ENCODE measurements at places on chromosomes 1 and 21. TPM values are rescaled to one million over a fixed set of nuclear protein-coding genes. Genes with fewer than 3 reads are reported as not detected.

DNA sequence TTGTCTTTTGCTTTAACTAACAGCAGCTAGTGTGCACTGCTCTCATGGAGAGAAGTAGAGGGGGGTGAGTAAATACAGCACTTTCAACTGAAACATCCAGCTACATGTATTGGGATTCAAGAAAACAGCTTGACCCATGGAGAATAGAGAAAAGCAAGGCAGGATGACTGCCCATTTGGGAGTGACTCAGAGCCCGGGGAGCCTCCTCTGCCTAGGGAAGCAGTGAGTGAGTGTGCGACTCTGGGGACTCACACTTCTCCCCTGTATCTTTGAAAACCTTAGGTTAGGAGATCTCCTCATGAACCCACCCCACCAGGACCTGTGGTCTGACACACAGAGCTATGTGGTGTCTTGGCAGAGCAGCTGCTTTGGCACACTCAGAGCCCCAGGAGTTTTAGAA, 82.0 kb upstream of the PTGFR start:
- H3K4me3 ChIP-seq, result no peak overlapping the region
- no peaks in the 10 kb centered on the region for H3K27me3 ChIP-seq
- peaks cover 26% of the 10 kb centered on the region for H3K36me3 ChIP-seq
- peaks cover 10% of the 10 kb centered on the region for H3K4me1 ChIP-seq
- H3K27ac ChIP-seq, result no peak overlapping the region
- peak; percentile 14 for DNase-seq

DNA sequence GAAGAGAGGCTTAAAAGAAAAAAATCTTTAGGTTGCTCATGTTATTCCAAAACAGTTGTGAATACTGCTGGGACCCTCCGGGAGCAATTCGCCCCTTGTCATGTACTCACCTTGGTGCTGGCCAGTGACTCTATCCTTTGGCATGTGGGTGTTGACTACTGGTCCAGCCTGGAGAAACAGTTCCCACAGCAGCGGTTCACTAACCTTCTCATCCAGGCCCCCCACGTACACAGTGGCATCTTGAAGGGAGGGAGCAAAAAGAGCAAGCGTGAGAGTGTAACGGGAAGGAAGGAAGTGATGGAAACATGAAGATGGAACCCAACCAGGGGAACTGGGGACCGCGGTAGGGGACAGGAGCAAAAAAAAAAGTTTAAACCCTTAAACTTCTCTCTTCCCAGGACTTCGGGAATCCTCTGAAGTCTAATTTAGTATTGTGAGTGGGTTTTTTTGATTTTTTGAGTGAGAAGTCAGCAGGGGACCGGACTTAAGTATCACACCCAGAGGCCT, 494 bp downstream of the SF3B4 start:
- H3K27me3 ChIP-seq, result no peaks in the 10 kb centered on the region
- peak; percentile 10 for DNase-seq
- peak overlapping the region; percentile 99 for H3K4me3 ChIP-seq
- H3K36me3 ChIP-seq, result peaks cover 67% of the 10 kb centered on the region

- no peak overlapping the region for H3K4me3 ChIP-seq
- DNase-seq, result no peak
- H3K4me1 ChIP-seq, result no peaks in the 10 kb centered on the region
Measured at GRCh38 chr1:73903092-73903491, 294.9 kb downstream of the LRRIQ3 start.

DNA sequence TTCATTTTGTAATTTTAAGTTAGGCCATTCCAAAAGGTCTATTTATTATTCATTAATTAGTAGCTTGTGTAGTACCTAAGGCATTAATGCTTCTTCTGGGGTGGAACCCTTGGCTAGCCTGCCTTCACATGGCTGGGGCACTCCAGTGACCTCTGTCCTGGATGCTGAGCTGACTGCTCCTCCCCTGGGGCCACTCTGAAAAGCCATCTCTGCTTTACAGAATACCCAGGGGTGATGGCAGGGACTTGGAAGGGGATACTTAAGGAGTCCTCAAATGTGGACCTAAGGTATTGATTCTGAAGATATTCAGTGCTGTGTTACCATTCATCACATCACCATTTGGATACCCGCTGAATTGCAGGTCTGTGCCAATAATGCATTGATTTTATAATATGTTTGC, 187.8 kb upstream of the COA6 start:
- H3K4me3 ChIP-seq, result no peak overlapping the region
- no peaks in the 10 kb centered on the region for H3K27me3 ChIP-seq
- 0 out of 2 replicates have a peak, but pooled peaks cover 8% of the 10 kb centered on the region for H3K36me3 ChIP-seq
- H3K27ac ChIP-seq, result no peak overlapping the region
- no peaks in the 10 kb centered on the region for H3K4me1 ChIP-seq

GRCh38 chr1:241918879-241919278, 38.7 kb upstream of the BECN2 start:
- peaks cover 7% of the 10 kb centered on the region for H3K27me3 ChIP-seq
- H3K27ac ChIP-seq, result peak overlapping the region; percentile 76
- H3K4me1 ChIP-seq, result peaks cover 11% of the 10 kb centered on the region
- H3K4me3 ChIP-seq, result peak overlapping the region; percentile 16

DNA sequence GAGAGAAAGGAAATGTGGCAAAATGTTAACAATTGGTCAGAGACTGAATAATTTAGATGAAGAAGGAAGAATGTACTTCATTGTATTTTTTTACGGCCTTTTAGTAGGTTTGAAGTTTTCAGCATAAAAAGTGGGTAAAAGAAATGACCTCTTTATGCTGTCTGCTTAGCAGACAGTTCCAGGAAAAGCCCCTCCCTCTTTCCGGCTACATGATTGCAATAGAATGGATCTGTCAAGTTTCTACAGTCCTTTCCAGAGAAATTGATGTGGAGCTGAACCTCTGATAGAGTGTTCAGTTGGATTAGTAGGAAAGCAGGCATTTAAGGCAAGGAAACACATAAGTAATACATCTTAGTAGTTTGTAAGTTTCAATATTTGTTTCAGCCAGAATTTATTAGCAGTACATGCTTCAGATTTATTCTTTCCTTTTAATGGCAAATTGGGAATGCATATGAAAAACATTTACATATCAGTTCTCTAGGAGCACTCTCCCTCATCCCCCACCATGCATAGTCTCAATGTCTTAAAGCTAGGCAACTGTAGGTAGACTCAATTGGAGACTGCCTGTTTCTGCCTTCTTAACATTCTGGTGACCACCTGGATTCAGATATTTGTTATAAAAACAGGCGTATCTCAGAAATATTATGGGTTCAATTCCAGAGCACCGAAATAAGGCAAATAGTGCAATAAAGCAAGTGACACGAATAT, 36.4 kb downstream of the HS2ST1 start:
- H3K4me3 ChIP-seq, result no peak overlapping the region
- peaks cover 9% of the 10 kb centered on the region for H3K4me1 ChIP-seq
- no peak overlapping the region for H3K27ac ChIP-seq
- H3K36me3 ChIP-seq, result no peaks in the 10 kb centered on the region
- DNase-seq, result no peak

- H3K4me3 ChIP-seq, result no peak overlapping the region
- peaks cover 27% of the 10 kb centered on the region for H3K27me3 ChIP-seq
- H3K27ac ChIP-seq, result no peak overlapping the region
- no peaks in the 10 kb centered on the region for H3K36me3 ChIP-seq
- DNase-seq, result no peak
- H3K4me1 ChIP-seq, result peaks cover 6% of the 10 kb centered on the region
Measured at GRCh38 chr1:160836981-160837557, 25.6 kb downstream of the CD244 start.

DNA sequence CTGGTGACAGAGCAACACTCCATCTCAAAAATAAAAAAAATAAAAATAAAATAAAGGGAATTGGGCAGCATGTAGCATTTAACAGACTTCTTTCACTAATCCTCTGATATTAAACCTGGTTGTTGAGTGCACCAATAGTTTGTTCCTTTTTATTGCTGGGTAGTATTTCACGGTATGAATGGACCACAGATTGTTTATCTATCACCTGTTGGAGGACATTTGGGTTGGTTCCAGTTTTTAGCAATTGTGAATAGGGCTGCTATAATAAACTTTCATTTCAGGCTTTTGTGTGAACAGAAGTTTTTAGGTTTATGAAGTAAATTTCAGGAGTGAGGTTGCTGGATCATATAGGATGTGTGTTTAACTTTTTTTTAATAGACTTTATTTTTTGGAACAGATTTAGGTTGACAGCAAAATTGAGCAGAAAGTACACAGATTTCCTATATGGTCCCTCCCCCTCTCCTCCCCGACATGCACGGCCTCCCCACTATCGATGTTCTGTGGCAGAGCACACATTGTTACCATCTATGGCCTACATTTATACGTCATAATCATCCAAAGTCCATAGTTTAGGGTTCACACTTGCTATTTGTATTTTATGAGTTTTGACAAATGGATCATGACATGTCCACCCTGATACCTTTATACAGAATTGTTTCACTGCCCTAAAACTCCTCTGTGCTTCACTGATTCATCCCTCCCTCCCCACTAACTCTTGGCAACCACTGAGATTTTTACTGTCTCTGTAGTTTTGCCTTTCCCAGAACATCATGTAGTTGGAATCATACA, 66.1 kb upstream of the TMPRSS2 start:
- H3K36me3 ChIP-seq, result peaks cover 5% of the 10 kb centered on the region
- DNase-seq, result no peak
- no peaks in the 10 kb centered on the region for H3K4me1 ChIP-seq
- no peak overlapping the region for H3K4me3 ChIP-seq

DNA sequence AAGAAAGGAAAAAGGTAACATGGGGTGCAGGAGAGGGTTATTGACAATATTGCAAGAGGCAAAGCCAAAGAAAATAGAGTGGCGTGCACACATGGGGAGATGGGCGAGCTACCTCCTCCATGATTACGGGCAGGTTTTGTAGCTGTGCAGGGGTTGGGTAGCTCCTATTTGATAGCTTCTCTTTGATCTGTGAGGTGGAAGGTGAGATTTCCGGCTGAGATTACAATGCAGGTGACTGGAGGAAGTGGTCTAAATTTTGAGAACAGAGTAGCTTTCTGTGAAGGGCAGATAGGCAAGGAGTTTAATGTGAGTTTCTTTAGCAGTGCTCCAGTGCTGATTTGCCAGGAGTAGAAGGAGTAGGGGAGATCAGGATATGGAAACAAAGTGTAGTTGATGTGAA, 263.4 kb downstream of the PLA2G4A start:
- H3K27me3 ChIP-seq, result no peaks in the 10 kb centered on the region
- H3K36me3 ChIP-seq, result peaks cover 5% of the 10 kb centered on the region
- no peak overlapping the region for H3K4me3 ChIP-seq
- no peak for DNase-seq
- no peak overlapping the region for H3K27ac ChIP-seq
- no peaks in the 10 kb centered on the region for H3K4me1 ChIP-seq

GRCh38 chr1:14884614-14885175, 268.9 kb upstream of the TMEM51 start:
- no peak overlapping the region for H3K27ac ChIP-seq
- no peak overlapping the region for H3K4me3 ChIP-seq
- H3K4me1 ChIP-seq, result no peaks in the 10 kb centered on the region

GRCh38 chr21:34812504-34813265, 143.9 kb downstream of the CLIC6 start:
- peak overlapping the region; percentile 66 for H3K4me3 ChIP-seq
- peaks cover 74% of the 10 kb centered on the region for H3K36me3 ChIP-seq
- peaks cover 31% of the 10 kb centered on the region for H3K27me3 ChIP-seq

DNA sequence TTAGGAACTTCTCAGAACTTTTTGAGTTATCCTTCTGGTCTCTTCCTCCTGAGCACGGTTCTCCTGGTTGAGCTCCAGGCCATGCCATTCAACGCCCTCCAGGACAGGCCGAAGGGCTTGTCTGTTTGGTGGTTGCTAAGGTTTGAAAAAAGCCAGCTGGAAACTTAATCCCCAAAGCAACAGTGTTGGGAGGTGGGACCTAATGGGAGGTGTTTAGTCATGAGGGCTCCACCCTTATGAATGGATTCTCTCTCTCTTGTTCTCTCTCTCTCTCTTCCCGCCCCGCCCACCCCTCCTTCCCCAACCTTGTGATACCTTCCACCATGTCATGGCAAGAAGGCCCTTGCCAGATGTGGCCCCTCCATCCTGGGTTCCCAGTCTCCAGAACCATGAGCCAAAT, 829 bp downstream of the KCNE1 start:
- no peaks in the 10 kb centered on the region for H3K36me3 ChIP-seq
- H3K4me1 ChIP-seq, result peaks cover 14% of the 10 kb centered on the region
- no peak overlapping the region for H3K4me3 ChIP-seq
- H3K27ac ChIP-seq, result peak overlapping the region; percentile 29

- DNase-seq, result no peak
- H3K27ac ChIP-seq, result no peak overlapping the region
- no peaks in the 10 kb centered on the region for H3K4me1 ChIP-seq
- no peaks in the 10 kb centered on the region for H3K36me3 ChIP-seq
Measured at GRCh38 chr1:80534606-80535360, 1266.0 kb upstream of the ADGRL2 start.

DNA sequence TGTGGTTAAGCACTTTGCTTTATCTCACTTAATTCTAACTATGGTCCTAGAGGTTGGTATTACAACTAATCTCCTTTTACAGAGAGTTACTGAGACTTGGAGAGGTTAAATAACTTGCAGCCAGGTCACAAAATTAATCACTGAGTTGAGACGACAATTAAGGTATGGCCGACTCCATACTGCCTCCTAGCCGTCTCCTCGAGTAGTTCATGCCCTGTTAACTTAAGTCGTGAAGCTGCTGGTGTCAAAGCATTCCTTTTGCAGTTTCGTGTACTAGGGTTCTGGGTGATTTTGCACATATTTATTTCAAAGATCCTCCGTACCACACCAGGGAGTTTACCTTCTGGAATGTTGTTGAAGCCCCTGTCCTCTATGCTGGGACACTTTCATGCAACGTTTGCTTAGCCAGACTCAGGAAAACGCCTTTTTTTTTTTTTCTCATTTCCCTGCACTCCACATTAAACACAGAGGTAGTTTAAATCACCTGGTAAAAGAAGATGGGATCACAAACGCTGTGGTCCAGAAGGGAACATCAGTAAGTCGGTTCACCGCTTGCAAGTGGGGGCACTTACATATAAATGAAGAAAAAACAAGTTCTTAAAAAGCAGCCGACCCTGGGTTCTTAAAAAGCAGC, 570 bp upstream of the NEK7 start:
- H3K27me3 ChIP-seq, result peaks cover 9% of the 10 kb centered on the region
- peak overlapping the region; percentile 99 for H3K4me3 ChIP-seq
- DNase-seq, result peak; percentile 82
- peaks cover 68% of the 10 kb centered on the region for H3K4me1 ChIP-seq
- H3K27ac ChIP-seq, result peak overlapping the region; percentile 59
- H3K36me3 ChIP-seq, result peaks cover 31% of the 10 kb centered on the region

DNA sequence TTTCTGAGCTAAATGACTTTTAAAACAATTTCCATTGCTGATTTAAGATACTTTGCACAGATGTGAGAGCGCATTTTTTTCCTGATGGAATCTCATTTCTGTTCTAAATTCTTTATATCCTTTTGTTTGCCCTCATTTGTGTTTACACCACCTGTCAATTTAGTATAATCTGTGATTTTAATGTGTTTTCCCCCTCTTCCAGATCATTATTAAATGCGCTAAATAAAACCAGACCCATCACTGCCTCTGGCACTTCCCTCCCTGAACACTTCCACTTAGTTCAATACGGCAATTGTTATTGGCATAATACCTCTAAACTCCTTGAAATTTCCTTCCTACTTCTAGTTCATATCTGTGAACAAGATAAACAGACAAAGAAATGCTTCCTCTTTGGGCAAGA, 186.9 kb upstream of the ADGRL2 start:
- H3K27ac ChIP-seq, result no peak overlapping the region
- no peaks in the 10 kb centered on the region for H3K4me1 ChIP-seq
- peaks cover 4% of the 10 kb centered on the region for H3K36me3 ChIP-seq
- H3K27me3 ChIP-seq, result peaks cover under 1% of the 10 kb centered on the region

TENT5C gene
- 0.51 TPM for total RNA-seq

S100A11 gene
- total RNA-seq, result 1,207 TPM

DPH5 gene
- total RNA-seq, result 41.0 TPM

RGS16 gene
- total RNA-seq, result 0.37 TPM

MYOG gene
- not detected for total RNA-seq

GJB3 gene
- total RNA-seq, result not detected

LRRC38 gene
- total RNA-seq, result not detected

AMY2B gene
- total RNA-seq, result 0.34 TPM

FLG gene
- 0.02 TPM for total RNA-seq
